ENCODE measurements at places on chromosomes 6 and 20.

GRCh38 chr20:12927489-12927888 lies 81.3 kb upstream of the SPTLC3 start:
- no peak for DNase-seq

- DNase-seq, result no peak
Measured at GRCh38 chr6:1611572-1612298, 2.0 kb downstream of the FOXC1 start.

- no peak for DNase-seq
Measured at GRCh38 chr6:56050530-56051201, 175.3 kb upstream of the BMP5 start.

DNA sequence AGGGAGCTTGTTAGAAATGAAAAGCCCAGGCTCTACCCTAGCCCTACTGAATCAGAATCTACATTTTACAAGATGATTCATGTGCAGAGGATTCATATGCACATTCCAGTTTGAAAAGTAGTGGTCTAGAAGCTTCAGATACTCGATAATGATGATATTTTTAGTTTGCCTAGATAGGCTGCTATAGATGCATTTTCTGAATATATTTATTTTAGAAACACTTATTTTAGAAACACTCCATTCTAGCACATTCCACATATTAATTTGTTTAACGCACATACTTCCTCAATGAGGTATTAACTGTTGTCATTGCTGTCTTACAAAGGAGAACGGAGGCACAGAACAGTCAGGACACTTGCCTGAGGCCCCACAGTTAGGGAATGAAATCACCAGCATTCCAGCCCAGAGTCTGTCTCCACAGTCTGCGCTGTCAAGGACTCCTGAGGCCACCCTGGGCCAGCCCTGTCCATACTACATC lies 64.4 kb downstream of the SNAP25 start:
- DNase-seq, result no peak

GRCh38 chr20:58668901-58669286 lies 17.8 kb downstream of the STX16 start:
- no peak for DNase-seq

GRCh38 chr6:157519255-157520116 lies 138.5 kb downstream of the ZDHHC14 start:
- no peak for DNase-seq

DNA sequence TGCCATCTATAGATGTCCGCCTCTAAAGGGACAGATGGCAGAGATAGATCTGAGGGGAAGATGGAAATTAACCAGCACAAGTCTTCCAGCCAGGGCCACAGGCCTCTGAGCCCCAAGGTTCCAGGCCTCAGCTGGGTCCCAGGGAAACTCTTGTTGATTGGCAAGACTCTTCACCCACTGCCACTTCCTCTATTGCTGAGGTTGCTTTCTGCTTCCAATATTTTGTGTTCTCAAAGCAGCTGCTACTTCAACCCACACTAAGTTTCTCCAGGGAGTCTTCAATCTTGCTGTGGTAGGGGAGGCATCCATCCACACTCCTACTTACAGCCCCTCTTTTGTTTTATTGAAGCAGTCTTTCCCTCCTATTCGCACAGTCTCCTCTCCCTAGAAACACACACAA lies 36.4 kb upstream of the SASH1 start:
- no peak for DNase-seq

- no peak for DNase-seq
Measured at GRCh38 chr6:19297880-19298279, 539.3 kb upstream of the ID4 start.

DNA sequence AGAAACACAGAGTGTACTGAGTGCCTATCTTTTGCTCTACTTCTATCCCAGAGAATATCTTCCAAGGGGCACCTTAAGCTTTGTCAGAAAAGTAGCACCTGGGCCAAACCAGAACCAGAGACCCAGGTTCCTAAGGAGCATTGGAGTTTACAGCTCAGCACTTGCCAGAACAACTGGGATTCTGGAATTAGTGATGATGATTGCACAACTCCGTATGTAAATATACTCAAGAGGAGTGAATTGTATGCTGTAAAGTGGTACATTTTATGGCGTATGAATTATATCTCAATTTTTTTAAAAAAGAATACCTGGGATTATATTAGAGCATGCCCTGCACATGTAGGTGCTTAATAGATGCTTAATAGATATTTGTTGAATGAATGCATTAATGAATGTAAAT lies 36.2 kb upstream of the EPB41L1 start:
- DNase-seq, result no peak

DNA sequence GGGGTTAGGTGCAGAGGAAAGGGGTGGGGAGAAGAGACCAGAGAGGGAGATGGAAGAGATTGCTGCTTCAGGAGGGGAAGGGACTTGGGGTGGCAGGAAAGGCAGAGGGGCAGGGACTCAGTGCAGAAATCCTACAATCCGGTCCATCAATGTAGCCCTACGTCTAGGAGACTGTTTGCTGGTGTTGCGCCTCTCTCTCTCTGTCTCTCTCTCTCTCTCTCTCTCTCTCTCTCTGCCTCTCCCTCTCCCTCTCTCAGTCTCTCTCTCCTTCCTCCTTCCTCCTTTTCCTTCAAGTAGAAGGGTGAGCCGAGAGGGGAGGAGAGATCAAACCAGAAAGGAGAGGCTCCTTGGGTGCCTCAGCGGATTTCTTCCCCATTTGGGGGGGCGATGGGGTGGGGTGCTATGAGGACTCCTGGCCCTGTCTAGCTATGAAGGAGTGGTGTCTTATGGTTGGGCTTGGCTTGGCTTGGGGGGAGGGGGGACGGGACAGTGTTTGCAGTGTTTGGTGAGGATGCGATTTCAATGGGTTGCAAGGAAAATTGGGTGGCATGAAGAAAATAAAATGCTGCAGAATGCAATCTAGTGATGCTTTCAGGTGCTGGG lies 181.2 kb downstream of the TBXT start:
- no peak for DNase-seq

DNA sequence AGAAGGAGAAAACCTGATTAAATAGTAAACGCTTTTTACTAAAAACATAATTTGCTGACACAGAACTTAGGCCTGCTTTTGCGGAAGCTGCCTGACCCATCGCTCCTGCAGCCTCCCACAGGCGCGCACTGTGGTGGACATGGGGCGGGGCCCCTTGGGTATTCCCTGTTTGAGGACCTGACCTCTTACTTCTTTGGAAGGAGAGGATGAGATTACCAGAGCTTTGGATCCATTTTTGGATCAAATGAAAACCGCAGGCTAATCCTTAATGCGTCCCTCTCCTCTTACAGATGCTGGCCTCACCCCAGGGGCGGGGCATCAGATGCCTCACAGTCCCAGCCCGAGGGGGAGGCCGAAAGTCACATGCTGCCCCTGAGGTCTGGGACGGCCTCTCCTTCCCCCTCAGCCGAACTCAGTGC lies 151.0 kb downstream of the SCML4 start:
- DNase-seq, result no peak

DNA sequence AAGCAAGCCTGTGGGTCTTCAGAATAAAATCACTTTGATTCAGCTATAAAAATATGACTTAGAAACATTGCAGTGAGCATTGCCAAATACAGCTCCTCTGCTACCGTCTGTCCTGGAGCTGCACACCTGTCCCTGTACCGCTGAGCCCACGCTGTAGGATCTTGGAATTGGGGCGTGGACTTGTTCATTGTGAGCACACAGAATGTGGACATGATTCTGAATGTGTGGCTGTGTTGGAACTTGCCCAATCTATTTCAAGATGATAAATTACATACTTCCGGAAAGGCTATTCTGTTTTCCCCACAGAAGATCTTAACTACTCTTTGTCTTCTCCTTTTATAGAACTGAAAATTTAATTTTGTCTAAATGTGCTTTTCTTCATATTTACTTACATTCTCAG lies 107.3 kb downstream of the UST start:
- no peak for DNase-seq

GRCh38 chr6:29982097-29982496 lies 39.8 kb downstream of the HLA-A start:
- no peak for DNase-seq

DNA sequence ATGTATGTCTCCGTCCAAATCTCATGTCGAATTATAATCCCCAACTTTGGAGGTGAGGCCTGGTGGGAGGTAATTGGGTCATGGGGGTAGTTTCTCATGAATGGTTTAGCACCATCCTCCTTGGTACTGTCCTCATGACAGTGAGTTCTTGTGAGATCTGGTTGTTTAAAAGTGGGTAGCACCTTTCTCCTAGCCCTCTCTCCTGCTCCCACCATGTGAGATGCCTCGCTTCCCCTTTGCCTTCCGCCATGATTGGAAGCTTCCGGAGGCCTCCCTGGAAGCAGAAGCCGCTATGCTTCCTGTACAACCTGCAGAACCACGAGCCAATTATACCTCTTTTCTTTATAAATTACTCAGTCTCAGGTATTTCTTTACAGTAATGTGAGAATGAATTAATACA lies 123.1 kb downstream of the FYN start:
- no peak for DNase-seq

- no peak for DNase-seq
Measured at GRCh38 chr20:38152621-38153221, 12.3 kb downstream of the TGM2 start.

DNA sequence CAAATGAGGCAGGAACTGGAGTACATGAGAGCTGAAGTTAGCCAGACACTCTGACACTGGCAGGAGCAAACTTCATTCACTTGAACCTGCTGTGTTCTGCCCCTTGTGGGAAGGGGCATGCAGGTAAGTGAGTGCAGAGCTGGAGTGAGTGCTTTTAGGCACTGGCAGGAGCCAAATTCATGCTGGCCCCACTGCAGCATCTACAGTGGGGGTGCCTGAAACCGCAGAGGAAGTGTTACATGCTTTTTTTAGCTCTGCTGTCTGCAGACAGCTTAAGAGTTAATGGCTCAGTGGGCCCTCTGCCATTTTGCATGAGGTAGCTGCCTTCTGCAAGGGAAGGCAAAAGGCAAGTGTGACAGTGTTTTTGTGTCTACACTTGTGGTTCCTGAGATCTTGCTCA lies 167.9 kb upstream of the SYNCRIP start:
- no peak for DNase-seq

- DNase-seq, result peak; percentile 76
Measured at GRCh38 chr6:47047479-47048407, 5.6 kb upstream of the ADGRF1 start.

DNA sequence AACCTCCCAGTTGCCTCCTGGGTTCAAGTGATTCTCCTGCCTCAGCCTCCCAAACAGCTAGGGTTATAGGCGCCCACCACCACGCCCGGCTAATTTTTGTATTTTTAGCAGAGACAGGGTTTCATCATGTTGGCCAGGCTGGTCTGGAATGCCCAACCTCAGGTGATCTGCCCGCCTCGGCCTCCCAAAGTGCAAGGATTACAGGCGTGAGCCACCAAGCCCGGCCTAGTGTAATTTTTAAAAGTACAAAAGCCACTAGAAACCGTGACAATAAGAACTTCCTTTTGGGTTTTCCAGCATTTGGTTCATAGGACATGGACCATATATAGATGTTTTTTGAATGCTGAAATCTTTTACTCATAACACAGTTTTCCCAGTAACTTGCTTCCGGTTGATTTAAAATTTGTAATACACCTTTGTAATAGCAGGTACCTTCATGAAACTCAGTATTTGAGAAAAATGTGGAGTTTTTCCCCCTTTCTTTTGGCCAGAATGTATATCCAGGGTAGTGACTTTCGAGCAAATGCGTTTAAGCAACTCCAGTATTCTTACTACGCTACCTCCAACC lies 467 bp downstream of the PXT1 start:
- no peak for DNase-seq

GRCh38 chr20:57437672-57438330 lies 46.6 kb downstream of the RBM38 start:
- no peak for DNase-seq

DNA sequence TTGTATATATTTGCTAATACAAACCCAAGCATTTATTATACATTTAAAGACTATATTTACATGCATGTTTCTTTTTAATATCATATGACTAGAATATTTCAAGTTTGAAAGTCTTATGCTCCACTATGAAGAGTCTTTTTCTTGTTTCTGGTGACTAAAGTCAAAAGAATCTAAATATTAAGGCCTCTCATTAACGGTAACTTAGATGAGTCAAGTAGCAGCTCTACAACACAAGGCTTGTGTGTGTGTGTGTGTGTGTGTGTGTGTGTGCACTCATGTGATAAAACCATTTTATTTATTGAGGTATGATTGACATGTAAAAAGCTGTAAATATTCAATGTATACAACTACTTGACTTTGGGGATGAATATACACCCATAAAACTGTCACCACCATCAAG lies 275.6 kb downstream of the TFAP2B start:
- no peak for DNase-seq

DNA sequence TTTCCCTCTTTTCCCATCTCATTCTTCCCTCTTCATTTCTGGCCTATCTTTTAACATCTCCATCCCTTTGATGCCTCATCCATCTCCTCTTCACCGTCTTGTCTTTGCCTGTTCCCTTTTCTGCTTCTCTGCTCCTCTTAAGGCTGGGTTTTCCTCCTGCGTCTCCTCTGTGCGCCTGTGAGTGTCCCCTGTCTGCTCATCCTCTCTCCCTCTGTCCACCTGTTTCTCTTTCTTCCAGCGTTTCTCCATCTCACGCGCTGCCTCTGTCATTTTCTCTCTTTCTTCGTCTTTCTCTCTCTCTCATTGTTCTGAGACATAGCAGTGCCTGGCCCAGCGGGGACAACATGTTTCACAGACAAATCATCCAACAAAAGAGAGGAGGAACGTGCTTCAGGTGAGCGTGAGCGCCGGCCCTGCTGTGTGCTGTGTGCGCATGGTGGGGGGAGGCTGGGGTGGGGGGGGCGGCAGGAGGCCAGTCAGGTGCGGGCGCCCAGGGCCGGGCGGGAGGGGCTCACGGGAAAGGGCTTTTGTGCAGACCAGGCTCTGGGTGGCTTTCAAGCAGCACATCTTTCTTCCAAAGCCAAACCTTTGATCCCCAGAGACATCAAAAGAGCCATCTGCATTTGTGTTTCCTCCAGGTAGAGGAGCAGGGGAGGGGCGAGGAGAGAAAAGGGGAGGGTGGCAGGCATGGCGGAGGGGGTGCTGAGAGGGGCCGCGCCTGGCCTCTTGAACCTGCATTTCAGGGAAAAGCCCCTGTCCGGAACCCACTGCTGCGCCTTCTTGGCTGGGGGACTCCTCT lies 121.3 kb downstream of the VEGFA start:
- DNase-seq, result no peak

GRCh38 chr6:53796791-53797190 lies 2.0 kb downstream of the LRRC1 start:
- DNase-seq, result no peak

- DNase-seq, result no peak
Measured at GRCh38 chr6:119187596-119187995, 109.1 kb upstream of the FAM184A start.

GRCh38 chr6:160926281-160927276 lies 65.0 kb upstream of the MAP3K4 start:
- DNase-seq, result no peak

DNA sequence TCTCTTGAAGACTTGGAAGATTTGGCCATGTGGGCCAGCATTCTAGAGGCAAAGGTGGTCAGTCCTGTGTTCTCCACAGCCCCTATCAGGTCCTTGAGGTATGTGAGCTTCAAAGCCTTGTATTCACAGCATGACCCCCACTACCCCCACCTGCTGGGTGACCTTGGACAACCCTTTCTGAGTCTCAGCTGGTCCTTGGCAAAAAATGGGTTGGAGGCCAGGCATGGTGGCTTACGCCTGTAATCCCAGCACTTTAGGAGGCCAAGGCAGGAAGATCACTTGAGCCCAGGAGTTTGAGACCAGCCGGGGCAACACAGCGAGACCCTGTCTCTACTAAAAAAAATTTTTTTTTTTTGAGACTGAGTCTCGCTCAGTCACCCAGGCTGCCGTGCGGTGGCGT lies 42.6 kb downstream of the UBE2V1 start:
- DNase-seq, result no peak
